ENCODE measurements at places on chromosomes 5 and 9. TPM values are rescaled to one million over a fixed set of nuclear protein-coding genes. Genes with fewer than 3 reads are reported as not detected.

The PTGS1 gene
- 1.3 TPM for total RNA-seq

The C9orf153 gene
- total RNA-seq = not detected

The LCN12 gene
- total RNA-seq = 0.81 TPM

The MAMDC2 gene
- 0.40 TPM for total RNA-seq

The INSL4 gene
- total RNA-seq = 13.9 TPM

The FABP6 gene
- 0.87 TPM for total RNA-seq

The FCN1 gene
- total RNA-seq = not detected

The DMRT3 gene
- total RNA-seq = not detected

The GGTA1 gene
- total RNA-seq = 0.06 TPM

The CBY3 gene
- not detected for total RNA-seq

The SPATA31D4 gene
- total RNA-seq = not detected

The PLCXD3 gene
- 0.33 TPM for total RNA-seq
